NCI-H1092 (cell line): ENCODE measurements at places on chromosomes 12 and 14.
A peak's percentile ranks its signal among the peaks of the same experiment; 100 is the strongest.

DNA sequence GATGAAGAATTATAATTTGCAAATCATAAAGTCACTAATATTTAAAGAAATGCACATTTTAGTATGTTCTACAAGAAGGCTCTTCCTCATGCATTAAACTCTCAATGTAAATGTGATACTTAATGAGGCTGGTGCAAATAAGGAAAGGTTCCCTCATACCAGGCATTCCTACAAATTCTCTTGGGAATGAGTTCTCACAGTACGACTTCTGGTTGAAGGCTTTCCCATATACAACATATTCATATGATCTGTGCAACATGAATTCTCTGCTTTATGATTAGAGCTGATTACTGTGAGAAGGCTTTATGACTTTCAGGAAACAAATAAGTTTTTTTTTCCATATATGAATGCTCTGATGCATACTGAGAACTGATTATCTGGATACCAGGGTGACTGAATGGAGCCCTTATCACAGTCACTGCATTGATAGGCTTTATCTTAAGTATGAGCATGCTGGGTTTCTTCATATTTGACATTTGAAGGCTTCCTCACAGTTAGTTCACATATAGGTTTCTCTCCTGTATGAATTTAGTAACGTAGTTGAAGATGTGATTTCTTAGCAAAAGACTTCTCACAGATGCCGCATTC lies 293.9 kb downstream of the RAD51B start:
- no peak for DNase-seq

- DNase-seq: no peak
These were observed 313.5 kb downstream of the ITPR2 start for GRCh38 chr12:26519462-26519861.

- DNase-seq: no peak
These were observed 455.8 kb downstream of the SOX5 start for GRCh38 chr12:23493672-23494071.

DNA sequence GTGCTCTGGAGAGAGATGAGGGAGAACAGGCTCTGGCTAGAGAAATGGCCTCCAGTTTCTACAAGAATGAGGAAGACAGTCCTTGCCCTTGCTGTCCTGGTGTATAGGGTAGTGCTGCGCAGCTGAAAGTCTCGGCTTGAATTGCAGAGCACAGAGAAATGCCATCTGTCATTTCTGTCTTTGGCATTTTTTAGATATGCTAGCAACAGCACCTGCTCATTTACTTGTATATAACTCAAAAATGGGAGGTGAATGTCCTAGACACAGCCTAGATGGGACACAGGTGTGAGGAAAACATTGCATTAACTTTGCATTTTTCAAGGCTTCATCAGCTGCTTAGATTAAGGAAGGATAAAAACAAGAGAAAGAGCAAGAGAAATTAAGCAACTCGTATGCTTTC lies 35.8 kb downstream of the GPR19 start:
- DNase-seq: no peak

- DNase-seq: no peak
These were observed 654.8 kb upstream of the TBX3 start for GRCh38 chr12:115338566-115339294.

DNA sequence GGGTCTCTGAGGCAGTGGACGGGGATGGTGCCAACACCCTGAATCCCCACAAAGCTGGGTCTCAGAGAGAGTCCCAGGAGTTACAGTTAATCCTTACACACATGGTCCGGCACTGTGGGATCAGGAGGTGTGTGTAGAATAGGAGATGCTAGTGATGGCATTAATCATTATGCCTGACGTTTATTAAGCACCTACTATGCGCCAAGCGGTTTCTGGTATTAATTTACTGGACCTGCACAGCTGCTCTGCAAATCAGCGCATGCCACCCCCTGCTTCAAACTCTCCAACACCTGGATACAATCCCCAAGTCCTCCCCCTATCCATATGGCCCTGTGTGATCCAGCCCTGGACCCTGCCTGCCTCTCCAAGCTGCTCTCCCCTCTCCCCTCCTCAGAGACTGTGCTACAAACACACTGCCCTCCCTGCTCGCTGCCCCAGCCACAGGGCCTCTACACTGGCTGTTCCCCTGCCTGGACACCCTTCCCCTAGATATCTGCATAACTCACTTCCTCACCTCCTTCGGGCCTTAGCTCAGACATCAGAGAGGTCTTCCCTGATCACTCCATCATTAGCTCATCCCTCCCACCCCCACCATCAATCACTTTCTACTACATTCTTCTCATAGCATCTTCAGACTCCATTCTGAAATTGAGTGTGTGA lies 86.0 kb downstream of the RFLNA start:
- no peak for DNase-seq

GRCh38 chr12:49345825-49346658 lies 646 bp upstream of the DNAJC22 start:
- DNase-seq: no peak

GRCh38 chr12:1428671-1429070 lies 165.7 kb downstream of the FBXL14 start:
- DNase-seq: no peak

GRCh38 chr12:89864411-89864810 lies 155.8 kb upstream of the ATP2B1 start:
- DNase-seq: no peak

DNA sequence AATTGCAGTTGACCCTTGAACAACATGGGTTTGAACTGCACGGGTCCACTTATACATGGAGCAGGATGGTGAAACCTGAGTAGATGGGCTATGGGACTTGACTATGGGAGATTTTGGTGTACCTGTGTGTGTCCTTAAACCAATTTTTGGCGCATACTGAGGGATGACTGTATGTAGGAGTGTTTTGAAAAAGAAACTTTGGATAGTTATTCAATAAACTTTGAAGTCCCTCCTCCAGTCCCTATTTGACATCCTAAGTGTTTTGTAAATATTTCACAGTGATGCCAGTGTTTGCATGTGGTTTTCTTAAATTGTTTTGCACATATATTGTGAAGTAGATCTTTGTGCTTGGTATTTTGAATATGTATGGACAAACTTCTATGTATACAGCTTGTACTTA lies 12.4 kb downstream of the KTN1 start:
- DNase-seq: no peak

- no peak for DNase-seq
These were observed 256.8 kb upstream of the FLRT2 start for GRCh38 chr14:85273099-85273677.

DNA sequence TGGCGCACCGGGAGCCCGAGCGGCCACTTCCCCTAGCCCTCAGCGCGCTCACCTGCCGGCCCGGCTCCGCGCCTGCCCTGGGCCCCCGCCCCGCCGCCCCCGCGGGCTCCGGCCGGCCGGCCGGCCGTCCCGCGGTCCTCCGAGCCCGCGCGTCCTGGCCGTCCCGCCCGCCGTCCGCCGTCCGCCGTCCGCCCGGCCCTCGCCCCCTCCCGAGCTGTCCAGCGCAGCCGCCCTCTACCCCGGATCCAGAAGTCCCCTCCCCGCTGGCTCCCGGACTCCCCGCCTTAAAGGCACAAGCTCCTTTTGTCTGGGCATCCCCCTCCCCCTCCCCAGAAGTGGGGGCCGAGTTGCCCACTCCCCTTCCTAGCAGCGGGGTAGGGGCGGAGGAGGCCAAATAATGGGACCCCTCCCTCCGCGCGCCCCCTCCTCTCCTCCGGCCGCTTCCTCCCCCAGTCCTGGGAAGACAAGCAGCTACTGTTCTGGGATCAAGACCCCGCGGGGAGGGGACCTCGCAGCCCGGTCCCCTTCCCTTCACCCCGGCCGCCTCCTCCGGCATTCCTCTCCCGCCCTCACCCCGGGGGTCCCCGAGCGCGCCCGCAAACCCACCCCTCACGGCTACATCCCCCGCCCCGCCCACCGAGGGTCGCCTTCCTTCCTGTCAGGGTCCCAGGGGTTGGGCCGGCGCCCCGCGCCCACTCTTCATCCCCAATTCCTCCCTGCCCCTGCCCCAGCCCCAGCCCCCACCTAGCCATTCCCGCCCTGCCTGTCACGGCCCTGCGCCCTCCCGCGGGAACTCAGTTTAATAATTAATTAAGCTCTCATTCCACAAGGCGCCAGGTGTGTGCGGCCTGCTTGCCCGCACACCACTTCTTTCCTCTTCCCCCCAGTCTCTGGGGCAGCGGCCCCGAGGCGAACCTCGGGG lies at the start of gene ADCY6:
Gene ADCY6 (minus strand): TSS at position 236 of the 922 bp plus-strand sequence. CDS start 5,655 bp downstream, outside the sequence.
- DNase-seq: peak; percentile 5

DNA sequence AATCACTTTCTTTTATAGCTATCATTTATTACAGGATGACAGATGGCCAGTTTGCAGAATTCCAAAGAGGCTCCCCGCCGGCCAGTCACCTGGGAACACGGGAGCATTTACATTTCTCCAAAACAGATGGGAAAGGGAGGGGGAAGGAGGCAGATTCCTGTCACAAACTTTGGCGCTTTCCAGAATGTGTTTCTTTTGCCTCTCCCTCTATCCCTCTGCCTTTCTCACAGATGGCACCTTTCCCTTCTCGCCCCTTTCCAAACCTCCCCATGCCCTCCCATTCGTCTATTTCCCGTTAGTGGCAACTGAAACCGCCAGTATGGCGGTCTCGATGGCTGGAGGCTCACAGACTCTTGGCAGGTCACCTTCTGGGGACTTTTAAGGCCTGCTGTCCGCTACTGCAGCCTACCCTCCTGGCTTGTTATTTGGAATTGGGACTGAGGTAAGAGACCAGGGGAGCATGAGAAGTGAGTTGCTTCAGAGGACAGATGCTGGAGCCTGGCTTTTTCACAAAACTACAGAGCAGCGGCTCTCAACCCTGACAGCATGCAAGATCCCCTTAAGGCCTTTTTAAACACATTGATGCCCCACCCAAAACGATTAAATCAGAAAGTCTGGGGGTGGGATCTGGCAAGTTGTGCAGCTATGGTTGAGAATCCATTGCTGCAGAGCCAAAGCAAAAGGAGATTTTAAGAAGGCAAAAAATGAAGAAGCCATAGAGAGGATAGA lies 161.5 kb upstream of the VASH1 start:
- no peak for DNase-seq

DNA sequence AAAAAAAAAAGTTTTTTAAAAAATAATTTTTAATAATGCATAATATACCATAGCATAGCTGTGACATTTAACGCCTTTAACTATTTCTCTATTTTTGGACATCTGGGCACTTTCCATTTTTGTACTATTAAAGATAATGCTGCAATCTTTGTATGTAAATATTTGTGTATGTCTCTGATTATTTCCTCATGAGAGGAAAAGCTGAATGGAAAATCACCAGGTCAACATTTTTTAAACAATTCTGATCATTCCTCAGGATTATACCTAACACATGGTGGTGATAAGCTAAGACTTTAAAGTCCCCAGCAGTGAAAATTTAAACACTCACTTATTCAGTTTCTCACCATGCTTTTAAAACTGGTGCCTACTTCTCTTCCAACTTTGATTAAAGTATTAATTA lies 31.3 kb upstream of the NR1H4 start:
- DNase-seq: no peak

DNA sequence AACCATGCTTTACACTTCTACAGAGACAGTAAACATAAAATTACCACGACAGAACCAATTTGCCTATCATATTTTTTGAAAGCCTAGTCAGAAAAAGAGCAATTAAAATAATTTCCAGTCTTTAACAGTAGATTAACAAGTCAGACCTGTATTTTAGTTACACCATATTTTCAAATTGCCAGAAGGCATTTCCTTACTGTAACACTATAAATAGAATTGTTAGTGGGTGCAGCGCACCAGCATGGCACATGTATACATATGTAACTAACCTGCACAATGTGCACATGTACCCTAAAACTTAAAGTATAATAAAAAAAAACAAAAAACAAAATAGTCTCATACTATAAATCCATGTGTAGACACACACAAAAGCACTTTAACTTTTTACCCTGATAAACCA lies 16.0 kb downstream of the SOS2 start:
- DNase-seq: no peak

- no peak for DNase-seq
These were observed 153.6 kb downstream of the PHLDA1 start for GRCh38 chr12:75877763-75878621.

- peak; percentile 8 for DNase-seq
These were observed 550.0 kb downstream of the SOX5 start for GRCh38 chr12:23399402-23399933.

GRCh38 chr14:30608533-30609006 lies 13.5 kb upstream of the SCFD1 start:
- DNase-seq: no peak

GRCh38 chr12:43675048-43675904 lies 83.3 kb downstream of the PUS7L start:
- no peak for DNase-seq

DNA sequence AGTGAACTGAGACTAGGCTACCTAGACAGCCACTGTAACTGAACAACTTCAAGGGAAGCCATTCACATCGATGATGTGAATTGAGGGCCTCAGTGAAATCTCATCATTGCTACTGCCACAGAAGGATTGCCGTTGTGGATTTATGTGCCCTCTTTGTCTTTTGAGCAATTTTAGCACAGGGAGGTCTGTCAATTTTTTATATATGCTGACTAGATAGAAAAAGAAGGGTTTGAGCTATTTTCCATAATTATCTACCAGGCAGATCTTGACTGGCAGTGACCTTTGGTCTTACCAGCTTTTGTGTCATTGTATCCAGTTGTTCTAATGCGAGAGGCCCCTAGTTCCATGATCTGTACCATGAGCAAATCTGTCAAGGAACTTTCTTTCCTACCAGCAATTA lies 179.4 kb downstream of the ERC1 start:
- DNase-seq: no peak
